Right forelimb (tissue), 1 donor: ENCODE measurements at places on chromosomes 3 and 15.

DNA sequence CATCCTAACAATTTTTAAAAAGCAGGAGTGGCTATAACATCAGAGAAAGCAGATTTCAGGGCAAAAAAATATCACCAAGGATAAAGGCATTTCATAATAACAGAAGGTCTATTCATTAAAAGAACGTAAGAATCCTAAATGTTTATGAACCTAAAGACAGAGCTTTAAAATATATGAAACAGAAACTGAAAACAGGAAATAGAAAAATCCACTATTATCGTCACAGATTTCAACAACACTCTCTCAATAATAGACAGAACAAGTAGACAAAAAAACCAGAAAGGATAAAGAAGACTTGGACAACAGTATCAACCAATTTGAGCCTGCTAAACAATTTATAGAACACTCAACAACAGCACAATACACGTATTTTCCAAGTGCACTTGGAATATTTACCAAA is 71.4 kb downstream of the FBXL22 start:
- DNase-seq = no peak

DNA sequence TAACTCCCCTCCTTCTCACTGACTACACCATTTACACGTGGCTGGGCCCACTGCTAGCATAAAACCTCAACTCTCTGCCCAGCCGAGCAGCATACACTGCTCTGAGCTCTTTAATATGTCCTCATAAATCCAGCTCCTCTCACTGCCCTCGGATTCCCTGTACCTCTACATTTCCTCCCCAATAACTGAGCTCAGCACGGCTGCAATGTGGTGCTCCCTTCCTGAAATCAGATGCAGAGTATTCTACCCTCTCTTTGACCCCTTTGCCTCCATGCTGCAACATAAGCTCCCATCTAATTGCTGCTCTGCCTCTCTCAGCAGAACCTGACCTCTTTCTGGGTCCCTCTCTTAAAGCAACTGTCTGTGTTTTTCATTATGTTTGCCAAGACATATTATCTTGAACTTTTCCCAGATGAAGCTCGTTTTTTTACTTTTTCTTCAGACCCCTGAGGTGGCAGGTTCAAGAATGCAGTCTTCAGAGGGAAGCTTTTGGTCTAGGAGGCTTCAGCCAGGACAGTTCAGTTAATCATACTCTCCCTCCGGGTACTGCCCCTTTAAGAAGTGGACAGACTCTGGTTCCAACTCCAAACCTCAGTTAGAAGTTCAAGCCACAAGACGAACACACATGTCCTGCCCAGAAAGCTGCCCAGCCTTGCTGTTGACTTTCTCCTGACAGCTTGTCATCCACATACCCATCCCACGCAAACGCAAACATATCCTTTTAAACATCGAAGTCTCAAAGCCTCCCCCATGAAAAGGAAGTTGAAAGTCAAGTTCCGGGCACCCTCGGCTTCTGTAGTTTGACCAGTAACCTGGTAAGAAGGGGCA is 81.1 kb upstream of the NEO1 start:
- DNase-seq = no peak

DNA sequence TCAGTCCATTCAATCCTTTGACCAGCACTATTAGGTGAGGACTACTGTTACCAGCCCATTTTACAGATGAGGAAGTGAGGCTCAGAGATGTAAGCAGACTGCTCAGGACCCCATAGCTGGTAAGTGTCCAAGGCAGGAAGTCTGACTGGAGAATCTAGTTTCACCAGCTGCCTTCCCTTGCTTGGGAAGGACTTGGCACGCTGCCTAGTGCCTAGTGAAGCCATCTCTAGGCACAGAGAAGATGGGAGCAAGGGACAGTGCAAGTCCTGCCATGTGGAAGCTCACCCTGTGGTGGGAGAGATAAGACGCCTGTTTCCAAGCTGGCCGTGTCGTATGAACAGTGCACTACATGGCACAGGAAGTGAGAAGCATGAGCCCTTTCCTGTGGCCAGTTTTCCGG is 111.8 kb upstream of the TMC3 start:
- no peak for DNase-seq

DNA sequence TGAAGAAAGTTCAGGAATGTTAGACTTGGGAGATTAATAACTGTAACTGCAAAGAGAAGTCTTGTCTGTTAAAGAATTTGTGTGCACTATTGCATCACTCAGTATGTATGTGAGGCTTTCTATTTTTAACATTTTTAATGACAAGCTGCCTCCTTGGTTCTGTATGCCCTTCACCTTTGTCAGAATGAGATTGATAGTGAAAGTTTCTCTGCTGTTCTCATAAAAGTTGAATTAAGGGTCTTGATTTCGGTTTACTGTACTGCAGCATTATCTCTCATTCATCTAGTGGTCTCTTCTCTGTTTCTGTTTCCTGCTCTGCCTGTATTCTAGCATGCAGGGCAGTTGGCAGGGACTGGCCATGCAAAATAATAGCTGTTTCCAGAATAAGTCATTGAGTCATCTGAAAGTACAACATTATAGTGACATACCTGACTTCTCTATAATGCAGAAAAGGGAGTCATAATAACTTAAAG is 454.9 kb downstream of the IL5RA start:
- no peak for DNase-seq

DNA sequence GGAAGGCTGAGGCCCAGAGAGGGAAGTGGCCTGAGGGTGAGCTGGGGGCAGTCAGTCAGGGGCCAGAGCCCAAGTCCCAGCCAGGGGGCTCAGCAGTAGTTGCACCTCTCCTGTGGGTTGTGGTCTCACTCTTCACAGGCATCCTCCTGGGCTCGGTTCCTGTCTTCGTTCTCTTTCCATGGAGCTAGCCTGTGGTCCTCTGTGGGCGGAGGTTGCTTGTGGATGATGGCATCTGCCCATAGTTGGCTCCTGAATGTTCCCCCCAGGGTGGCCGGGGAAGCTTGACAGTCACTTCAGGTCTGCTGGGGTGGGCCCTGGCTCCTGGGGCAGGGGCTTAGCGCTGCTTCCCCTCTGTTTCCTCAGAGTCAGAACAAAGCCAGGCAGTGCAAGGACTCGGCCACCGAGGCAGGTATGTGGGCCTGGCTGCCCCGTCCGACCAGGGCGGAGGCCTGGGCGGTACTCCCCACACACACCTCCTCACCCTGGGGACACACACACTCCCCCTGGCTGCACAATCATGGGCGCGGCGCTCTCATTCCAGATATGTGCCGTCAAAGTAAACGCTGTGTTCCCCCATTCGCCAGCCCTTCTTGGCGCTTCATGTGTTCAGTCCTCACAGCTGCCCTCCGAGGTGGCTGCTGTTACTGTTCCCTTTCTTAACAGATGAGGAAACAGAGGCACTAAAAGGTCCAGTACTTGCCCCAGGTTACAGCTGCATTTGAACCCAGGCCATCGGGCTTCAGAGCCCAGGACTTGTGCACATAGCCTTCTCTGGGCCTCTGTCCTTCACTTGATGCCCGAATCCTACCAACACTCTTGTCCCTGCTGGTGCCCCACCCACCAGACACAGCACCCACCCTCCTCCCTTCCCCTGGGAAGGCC is 34.5 kb downstream of the PSTPIP1 start:
- DNase-seq = peak; percentile 40

DNA sequence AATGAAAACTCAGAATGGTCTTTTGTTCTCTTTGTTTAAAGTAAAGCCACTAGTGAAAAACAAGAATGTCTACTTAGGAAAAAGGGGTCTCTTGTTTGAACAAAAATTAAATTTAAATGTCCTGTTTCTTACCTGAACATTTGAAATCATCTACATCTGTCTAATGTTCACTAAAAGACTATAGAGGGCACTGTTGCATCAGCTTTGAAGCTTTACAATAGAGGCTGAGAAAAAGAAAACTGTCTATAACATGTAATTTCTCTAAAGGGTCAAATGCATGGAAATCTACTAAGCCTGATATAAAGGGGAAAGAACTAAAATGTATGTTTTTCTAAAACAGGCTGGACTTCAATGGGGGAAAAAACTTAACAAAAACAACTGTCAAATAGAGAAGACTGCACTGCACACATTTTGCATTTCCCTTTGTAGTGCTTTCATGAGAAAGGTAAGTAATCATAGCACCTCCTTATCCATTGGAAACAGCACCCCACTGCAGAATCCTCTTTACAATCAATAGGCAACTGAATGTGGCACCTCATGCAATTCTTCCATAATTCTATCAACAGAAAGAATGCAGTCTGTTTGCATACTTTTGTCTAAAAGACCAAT is 26.3 kb downstream of the DPH6 start:
- DNase-seq = no peak

- DNase-seq = no peak
Measured at GRCh38 chr3:34258271-34258998, 460.0 kb downstream of the PDCD6IP start.

DNA sequence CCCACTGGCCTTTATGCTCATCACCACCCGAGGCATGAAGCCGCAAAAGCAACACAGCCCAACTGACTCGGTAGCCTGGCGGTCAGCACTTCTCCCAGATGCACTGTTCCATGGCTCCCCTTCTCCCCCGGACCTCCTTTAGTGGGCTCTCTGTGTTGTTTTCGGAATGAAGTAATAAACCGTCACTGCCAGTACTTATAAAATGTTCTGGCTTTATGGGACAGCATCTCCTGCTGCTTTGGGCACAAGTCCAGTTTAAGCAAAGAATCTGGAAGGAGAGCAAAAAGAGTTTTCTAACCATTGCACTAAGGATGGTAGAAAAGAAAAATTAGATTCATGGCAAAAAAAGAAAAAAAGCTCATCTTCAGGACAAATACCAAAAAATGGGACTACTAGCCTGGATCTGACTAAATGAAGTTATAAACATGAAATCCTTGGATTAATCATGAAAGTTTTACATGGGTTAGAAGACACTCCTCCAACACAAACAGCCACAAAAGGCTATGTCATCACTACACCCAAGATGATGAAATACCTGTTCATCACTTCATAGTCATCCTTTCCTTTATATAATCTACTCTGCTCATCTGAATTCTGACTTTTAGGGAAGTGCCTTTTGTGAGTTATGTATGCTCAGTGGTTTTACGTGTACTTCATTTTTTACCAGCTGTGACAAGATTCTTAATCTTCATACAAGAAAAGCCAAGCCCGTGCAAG is 89.5 kb upstream of the UBE2E2 start:
- DNase-seq = no peak

DNA sequence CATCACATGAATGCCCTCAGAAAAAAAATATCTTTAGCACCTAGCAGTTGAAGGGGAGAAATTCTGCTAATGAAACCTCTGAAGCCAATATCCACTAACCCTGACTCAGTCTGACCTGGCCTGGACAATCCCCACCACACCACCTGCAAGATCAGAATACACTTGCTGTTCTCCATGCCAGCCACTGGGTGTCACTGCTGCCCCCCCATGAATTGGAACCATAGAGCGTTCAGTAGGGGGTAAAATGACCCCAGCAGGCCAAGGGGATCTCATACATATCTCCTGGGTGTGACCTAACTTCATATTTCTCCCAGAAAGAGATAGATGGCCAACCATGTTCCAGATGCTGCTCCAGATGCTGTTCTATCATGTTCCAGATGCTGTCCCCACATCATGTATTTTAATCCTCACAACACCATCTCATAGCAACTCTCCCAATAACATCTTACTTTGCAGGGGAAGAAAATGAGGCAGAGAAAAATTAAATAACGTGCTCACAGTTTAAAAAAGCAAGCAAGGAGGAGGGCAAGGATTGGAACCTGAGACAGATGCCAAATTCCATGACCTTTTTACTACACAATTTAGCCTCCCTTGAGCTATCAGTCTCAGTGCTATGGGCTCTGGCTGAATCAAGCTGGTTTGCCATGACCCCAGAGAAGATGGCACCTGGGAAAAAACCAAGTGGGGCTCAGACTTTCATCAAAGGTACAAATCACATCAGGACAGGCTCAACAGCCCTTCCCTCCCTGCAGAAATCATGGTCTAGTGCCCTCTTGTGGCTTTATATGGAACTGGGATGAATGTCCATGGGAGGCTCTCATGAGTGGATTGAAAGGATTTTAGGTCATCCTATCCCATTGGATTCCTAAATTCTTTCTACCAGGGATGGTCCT is 12.4 kb downstream of the NTRK3 start:
- no peak for DNase-seq

DNA sequence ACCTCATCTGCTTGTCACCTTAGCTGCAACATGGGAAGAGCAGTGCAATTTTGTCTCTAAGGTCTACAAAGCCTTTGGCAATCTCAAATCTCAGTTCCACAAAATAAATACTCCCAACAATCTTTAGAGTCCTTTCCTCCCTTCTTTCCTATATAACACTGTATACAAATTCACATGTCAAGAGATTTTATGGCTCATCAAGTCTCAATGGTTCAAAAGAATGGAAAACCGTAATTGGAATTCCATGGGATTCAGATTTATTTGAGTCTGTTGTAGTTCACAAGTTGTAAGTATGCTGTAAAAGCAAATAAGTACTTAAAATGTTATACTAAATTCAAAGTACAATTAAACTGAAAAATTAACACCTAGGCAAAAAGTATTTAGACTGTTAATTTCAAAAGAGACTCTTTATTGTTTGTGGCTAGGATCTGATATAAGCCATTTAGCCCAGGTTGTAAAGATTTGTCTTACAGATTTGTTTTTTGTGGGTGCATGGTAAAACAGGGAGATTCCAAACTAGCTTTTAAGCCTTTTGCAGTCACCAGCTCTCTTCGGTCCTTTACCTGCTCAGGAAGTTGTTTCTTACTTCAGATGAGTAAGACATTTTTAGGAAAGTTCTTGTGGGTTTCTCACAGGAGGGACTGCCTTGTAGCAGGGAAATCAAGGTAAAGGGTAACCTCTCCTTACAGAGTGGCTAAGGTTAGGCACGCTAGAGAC is 50.1 kb downstream of the CMSS1 start:
- no peak for DNase-seq

GRCh38 chr15:78351539-78351938 is 11.4 kb downstream of the CRABP1 start:
- DNase-seq = no peak

DNA sequence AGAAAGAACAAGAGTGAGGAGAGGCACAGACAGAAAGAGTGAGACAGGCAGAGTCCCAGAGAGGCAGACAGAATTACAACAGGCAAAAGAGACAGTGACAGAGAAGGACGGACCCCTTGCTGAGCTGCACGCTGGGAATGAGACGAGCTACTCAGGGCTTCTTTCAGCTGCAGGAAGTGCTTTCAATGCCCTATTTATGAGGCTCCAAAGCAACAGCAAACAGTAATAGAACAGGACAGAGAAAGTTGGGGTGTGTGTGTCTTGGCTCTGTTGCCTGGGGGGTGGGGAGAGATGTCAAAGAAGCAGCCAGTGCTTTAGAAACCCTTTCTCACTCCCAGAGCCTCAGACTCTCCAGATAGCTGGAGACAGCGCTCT is 502 bp upstream of the TIMP4 start:
- DNase-seq = no peak

GRCh38 chr3:112587336-112587735 is 25.5 kb downstream of the SLC35A5 start:
- DNase-seq = no peak

DNA sequence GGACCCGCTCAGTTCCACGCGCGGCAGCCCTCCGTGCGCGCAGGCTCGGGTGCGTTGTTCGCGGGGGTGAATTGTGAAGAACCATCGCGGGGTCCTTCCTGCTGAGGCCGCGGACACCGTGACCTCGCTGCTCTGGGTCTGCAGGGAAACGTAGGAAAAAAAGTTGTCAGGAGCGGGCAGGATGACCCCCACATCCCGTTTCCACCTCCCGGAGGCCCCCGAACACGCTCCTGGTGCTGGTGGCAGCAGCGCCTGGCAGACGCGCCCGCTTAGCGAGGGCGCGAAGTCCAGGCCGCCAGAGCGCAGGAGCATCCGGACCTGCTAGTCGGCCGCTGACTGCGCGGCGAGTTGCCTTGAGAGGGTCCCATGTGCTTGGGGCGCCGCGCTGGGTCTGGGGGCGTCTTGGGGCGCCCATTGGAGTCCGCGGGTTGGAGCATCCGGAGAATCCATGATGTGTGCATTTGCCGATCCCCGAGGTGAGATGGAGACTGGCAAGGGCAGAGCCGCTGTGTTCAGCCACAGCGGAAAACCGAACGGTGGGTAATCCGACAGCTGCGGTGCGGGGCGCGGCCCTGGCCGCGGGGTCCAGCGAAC is 520 bp downstream of the GREM1 start:
- DNase-seq = peak; percentile 56
